ENCODE measurements at places on chromosomes 12 and 14.
A peak's percentile ranks its signal among the peaks of the same experiment; 100 is the strongest.

GRCh38 chr12:90076851-90077319, 368.2 kb upstream of the ATP2B1 start:
- peak; percentile 1 for DNase-seq

GRCh38 chr12:14959463-14959862, 1.9 kb downstream of the ARHGDIB start:
- DNase-seq: no peak

- no peak for DNase-seq
Observed at GRCh38 chr14:61346221-61346620, 24.8 kb downstream of the PRKCH start.

DNA sequence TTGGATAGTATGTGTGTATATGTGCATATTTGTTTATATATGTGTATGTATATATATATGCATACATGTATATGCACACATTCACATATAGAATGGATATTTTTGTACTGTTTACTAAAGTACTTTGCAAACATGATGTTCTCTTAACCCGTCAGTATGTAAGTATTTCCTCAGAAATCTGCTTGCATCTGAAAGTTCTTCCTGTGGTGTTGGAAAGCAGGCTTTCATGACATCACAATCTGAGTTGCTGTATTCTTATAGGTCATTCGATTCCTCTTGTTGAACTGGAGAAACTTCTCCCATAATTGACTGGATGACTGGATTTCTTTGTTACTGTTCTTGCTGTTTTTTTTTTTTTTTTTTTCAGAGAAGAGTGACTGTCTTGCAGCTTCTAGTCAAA, 29.1 kb downstream of the GABARAPL1 start:
- DNase-seq: no peak

DNA sequence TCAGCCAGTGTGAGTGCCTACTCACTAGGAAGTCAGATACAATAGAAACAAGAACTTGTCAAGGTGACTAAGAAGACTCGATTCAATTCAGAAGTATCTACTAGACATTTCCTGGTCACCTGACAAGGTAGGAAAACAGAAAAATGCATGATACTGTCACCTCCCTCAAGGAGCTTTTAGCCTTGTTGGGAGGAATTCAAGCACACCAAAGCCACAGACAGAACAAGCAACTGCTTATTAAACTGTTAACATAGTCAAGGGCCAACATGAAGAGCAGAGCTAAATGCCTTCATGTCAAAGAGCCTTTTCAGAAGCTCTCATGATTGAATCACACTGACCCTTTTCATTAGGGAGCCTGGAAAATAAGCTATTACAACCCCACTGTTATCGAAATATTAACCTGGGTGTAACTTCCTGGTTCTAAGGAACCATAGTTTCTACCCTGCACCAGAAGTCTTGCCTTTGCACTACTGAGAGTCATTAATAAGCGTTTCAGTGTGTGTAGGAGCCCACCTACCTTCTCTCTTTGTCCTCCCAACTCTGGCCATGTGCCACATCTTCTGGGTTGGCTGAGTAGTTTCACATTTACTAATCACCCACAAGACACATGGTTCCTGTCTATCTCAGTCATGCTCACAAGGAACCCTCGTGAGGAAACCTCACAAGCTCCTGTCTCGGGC, 31.0 kb upstream of the LGALS3 start:
- peak; percentile 7 for DNase-seq

GRCh38 chr14:96231056-96231455, 25.0 kb upstream of the BDKRB1 start:
- DNase-seq: no peak

DNA sequence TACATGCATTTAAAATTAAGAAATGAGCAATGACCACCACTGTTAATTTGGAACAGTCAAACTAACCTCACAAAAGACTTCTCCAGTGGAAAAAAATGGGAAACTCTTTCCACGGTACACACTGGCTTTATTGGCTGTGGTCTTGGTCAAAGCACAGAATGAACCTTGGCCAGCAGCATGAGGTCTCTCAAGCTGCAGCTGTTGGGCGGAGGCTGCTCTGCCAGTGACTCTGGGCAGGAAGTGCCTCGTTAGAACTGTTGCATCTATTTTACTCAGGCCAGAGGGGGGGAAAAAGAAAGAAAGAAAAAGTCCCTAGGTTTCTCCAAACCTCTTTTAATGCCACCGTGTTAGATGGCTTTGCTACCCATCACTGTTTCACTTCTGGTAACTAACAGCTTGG, 279.8 kb upstream of the DIO2 start:
- no peak for DNase-seq

- DNase-seq: peak; percentile 63
Observed at GRCh38 chr14:93112891-93113677, 2.6 kb downstream of the ITPK1 start.

DNA sequence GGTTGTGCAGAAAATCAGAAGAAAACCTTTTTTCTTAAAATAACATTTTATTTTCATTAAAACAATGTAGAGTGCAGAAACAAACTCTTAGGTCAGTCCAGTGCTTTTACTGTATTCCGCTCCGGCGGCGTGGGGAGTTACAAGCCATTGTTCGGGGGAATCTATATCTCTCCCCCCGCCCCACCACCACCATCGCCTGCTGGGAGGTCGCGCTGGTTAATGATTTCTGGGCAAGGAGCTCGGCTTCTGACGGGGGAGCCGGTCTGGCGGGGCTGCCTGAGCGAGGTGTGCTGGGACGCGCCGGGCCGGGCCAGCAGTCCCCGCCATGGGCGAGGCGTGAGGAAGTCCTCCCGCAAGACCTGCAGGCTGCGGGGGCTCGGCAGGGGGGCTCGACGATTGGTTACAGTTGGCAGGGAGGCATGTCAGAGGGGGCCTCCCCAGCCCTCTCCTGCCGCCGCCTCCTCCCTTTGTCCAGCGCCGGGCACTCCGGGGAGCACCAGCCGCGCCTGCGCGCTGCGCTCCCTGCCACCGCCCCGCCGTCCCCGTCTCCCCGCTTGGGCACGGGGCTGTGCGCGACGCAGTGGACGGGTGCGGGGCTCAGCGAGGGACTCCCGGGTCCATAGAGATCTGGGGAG, 1.0 kb upstream of the DUSP6 start:
- no peak for DNase-seq

- DNase-seq: no peak
Observed at GRCh38 chr14:21015312-21015711, 9.5 kb downstream of the NDRG2 start.

DNA sequence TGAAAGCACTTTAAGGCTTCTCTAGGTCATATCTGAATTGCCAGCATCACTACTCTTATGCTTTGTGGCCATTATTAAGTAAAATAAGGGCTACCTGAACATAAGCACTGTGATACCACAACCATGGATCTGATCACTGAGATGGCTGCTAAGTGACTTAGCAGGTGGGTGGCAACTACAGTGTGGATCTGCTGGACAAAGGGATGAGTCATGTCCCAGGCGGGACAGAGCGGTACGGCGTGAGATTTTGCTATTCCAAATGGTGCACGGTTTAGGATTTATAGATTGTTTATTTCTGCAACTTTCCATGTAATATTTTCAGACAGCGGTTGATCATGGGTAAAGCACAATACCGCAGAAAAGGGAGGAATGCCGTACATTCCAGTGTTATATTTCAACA, 39.4 kb downstream of the MLXIP start:
- DNase-seq: no peak

- peak; percentile 4 for DNase-seq
Observed at GRCh38 chr12:51171884-51172514, 936 bp downstream of the TFCP2 start.

DNA sequence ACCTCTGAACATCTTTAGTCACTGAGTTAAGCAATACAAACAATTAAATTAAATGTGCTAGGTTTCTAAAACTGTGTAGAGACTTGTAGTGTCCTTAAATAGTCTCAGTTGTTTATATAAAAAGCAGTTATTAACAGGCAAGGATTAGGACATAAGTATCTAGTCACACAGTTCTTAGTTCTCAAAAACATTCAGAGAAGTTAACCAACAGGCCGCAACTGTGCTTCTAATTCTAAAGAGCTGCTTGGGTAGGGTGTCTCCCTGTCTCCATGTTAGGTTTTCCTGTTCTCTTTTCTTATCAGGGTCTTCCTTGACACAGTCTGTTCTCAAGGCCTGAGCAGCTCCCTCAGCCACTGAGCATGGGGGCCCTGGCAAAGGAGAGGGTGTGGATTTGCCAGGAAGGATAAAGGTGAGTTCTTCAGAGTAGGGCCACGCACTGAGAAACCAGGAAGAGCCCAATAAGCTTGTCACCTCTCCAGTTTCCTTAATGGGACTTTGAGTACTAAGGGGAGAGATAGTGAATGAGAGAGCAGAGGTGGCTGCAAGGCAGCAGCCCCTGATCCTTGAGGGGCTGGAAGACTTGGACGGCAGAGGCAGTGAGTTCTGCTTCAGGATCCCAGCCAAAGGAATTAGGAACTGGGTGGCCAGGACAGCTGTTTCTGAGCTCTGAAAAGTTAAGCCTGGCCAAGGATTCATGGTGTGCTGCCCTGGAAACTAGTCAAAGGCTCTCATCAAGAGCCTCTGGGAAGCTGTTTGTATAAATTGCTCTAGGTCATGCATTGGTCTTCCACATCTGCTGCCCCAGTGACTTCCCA, 177.3 kb downstream of the MYRFL start:
- no peak for DNase-seq

DNA sequence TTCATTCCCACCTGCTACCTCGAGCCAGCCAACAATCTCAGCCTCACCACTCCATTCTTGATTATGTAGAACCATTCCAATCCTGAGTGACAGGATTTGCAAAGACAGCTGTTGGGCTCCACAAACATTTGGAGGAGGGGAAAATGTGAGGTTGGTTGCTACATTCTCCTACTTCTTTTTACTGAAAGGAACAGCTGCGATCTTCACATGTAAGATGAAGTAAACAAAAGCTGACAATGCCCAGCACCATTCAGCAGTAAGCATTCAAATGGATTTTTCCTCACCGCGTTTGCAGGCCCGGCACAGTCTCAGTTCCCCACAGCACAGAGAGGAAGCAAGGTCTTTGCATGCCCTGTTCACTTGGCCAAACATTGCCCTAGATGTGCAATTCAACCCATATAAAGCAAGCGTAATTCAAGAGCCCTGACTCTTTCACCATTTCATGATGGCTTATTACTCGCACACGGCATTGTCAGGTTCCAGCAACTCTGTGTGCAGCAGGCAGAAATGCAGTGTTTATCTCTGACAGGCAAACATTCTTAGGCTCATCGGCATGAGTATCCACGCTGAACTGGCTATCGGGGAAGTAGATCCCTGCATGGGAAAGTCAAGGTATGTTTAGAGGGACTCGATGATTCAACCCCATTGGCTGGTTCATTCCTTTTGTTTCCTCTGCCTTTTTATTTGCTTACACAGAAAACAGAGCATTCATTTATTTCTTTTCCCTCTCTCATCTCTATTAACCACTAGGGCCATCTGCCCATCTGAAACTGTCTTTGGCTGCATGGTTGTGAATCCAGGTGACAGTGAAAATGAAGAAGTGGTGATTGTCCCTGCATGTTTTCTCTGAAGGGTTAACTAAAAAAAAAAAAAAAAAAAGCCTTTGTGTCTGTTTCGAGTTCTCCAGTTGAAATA, 236.1 kb upstream of the PLEKHG7 start:
- DNase-seq: no peak

DNA sequence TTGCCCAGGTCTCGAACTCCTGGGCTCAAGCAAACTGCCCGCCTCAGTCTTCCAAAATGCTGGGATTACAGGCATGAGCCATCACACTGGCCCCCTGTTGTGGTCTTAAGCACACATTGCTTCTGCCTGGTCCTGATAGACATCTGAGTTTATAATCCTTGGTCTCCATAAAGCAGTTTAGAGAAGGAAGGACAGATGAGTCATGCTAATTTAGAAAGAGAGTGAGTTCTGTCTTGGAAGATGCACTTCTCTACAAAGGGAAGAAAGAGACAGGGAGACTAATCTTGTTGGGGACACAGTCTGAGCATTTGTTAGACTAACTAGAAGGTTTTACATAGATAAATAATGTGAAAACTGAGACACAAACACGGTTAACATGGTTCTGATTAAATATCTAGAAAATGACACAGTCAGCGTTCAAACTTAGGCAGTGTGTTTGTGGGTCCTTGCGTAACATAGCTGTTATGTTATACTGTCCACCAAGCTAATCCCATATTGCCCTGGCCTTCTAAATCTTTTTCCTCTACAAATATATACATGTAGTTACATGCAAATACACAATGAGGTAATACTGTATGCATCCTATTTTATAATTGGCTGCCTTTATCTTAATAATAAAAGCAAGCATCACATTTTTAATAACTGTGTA, 31.0 kb downstream of the SAMD4A start:
- DNase-seq: no peak

DNA sequence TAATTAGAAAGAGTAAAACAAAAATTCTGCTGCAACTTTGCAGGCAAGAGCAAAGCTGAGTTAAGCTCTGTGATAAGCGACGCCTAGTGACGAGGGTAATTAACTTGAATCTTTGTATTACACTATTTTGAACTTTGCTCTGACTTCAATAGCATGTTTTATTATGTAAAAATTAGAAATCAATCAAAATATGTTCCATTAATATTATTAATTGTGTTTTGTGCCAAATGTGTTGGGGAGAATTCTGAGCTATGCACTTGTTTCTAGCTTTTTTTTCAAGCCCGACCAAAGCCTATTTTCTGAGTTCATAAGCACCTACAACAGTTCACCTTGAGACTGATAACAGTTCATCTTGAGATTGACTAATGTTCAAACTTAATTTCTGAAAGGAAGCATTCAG, 90.1 kb upstream of the PDE3A start:
- DNase-seq: no peak

GRCh38 chr12:128033473-128033872, 233.5 kb upstream of the TMEM132C start:
- DNase-seq: no peak

GRCh38 chr12:91211866-91212265, 29.2 kb upstream of the DCN start:
- no peak for DNase-seq

DNA sequence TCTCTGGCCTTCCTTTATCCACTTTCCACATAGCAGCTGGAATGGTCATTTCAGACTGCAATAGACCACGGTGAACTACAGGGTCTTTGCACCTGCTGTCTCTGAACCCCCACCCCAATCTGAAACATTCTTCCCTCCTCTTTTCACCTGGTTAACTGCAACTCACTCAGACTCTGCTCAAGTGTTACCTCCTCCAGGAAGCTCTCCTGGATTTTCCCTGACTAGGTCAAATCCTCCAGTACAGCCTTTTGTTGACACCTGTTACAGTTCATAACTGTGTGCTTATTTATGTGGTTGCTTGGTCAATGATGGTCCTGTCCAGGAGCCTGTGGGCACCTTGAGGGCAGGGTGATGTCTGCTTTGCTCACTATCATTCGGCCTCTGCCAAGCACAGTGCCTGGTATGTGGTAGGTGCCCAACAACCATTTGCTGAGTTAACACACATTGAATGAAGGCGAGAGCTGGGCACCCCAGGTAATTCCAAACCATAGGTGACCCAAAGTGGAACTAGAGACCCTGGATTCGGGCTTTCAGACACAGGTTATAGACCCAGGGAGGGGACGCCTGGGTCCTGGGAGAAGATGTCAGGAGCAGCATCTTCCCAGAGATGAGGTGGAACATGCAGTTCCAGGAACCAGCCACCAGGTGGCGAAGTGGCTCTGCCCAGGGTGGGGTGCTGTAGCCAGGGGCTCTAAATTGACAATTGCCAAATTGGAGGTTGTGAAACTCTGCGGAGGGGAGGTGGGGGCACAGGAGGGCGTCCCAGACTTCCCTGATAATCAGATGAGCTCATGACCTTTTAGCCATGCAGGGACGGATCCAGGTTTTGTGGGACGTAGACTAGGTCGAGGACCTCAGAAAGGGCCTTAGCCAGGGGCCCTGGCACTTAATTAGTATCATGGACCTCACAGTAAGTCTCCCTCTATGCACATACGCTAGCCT, 28.1 kb downstream of the TRPV4 start:
- DNase-seq: peak; percentile 56

Data from central memory CD4-positive, alpha-beta T cell (primary cell).